ENCODE measurements at places on chromosomes 5 and 9. TPM values are rescaled to one million over a fixed set of nuclear protein-coding genes. Genes with fewer than 3 reads are reported as not detected.

Gene GADD45G
- 7.7 TPM for total RNA-seq

DNA sequence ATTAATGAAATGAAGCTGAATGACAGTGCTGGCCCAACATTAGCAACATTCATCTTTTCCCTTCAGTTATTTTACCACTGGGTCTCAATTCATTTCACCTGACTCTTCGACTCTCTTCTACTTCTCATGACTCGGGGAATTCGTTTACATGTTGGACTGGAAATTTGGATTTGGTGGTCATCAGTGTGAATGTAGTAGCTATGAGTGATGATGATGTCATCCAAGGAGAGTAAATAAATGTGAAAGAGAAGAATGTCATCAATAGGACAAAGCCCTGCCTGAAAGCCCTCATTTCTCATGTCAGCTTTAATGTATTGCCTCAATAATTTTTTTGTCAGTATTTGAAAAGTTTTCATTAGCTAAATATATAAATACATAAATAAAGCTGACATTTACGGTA lies 21.9 kb upstream of the CFAP95 start:
- DNase-seq = no peak

Gene OMD
- not detected for total RNA-seq

Gene SLC36A3
- not detected for total RNA-seq

Gene ZNF300
- 0.55 TPM for total RNA-seq

DNA sequence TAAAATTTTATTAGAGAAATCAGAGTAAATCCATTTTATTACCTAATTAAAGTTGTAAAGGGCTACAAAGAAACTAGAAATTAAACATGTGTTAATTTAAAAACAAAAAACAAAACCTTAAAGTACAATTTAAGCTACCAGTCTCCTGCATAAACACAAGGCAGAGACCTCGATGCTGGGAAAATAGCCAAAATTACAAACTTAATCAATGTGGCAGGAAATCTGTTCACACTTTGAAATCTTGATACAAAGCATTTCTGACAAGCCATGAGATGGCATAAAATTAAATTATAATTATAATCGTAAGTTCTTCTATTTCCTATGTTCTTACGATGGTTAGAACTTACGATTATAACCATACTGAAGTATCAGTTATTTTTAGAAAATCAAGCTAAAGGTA lies 158.0 kb upstream of the FREM1 start:
- DNase-seq = no peak

Gene CDH18
- total RNA-seq = not detected

Gene SEMA5A
- total RNA-seq = not detected

DNA sequence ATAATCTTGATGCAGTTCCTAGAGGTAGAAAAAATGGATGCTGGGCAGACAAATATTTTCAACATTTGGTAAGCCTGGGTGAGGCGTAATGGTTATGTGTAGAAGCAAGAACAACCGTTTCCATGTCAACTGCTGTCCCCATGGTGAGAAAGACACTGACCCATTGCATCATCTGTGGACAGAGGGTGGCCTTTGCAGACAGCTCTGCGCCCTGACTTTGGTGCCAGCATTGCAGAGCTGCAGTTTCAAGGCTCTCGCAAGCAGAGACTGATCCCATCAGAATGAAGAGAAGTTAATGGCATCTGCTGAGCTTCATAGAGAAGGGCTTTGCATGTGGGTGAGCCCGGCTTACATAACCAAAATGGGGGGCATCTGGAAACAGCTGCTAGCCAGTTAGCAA lies 179.0 kb upstream of the ADRA1B start:
- no peak for DNase-seq

GRCh38 chr5:50704730-50705129 lies 38.3 kb downstream of the PARP8 start:
- no peak for DNase-seq

DNA sequence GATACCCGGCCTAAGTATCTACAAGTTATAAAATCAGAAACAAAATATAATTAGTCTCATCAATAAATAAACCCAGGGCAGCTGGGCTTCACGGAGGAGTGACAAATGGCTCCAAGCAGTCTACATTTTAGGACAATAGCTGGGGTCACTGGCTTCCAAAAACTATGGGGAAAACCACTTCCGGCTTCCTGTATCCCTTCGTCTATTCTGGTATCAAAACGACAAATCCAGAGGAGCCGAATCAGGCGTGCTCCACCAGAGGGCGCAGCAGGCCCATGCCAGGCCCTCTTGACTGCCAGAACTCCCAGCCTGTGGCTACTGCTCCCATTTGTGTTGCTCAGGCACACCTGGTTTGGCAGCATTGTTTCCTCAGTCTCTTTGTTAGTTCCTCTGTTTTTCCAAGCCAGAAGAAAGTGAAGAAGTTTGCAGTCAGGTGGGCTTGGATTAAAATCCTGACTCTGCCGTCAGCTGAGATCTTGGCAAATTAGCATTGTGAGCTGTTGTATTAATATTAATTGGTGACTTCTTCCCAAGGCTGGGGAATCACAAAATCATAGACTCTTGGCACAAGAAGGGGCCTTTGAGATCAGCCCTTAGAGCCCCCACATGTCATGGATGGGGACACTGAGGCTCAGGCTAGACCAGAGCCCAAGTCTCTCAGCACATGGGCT lies 11.6 kb upstream of the RAB14 start:
- peak; percentile 77 for DNase-seq

Gene SYK
- 0.13 TPM for total RNA-seq

DNA sequence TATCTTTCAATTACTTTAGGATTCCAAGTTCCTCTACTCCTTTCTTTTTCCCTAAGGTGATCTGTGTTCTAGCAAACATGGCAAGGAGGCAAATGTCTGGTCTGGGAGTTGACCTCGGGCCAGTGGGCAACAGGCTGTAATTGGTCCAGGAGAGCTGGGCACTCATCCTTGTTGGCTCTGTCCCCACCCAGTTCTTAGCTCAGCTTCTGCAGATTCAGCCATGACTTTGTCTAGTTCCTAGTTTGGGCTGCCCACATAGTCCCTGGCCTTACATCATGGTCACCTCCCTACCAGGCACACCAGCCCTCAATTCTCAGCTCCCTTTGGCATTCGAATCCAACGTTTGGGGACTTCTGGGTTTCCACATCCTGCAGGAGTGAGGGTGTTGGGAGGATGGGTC lies 92.1 kb upstream of the DAP start:
- DNase-seq = no peak

Gene LCN15
- not detected for total RNA-seq

DNA sequence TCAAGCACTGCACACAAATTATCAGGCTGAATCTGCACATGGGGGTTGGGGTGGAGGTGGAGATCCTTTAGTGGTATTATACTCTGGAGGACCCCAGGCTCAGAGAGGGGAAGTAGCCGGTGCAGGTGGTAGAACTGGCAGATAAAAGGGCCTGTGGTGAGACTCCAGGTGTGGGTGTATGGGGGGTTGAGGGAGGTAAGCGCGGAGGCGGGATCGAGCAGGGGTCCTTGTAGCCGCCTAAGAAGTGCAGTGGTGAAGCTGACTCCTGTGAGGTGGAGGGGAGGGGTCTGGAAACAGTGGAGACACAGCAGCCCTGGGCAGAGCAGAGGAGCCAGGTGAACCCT lies 841 bp downstream of the ACSL6 start:
- no peak for DNase-seq

Gene CCNJL
- total RNA-seq = not detected

DNA sequence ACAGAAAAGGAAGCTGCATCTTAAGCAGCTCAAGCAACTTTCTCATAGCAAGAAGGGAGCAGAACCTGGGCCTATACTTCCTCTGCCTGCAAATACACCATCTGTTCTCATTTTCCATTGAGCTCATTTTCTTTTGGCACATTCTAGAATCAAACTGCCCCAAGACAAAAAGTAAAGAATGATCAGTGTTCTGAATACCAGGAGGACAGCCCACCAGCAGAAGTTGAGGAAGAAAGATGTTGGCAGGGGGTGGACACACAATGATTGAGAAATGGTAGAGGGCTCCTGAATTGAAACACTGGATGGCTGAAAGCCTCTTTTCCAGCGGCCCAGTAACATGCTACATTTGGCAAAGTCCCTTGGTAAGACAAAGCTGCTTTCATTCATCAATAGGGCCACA lies 171.8 kb downstream of the MED10 start:
- no peak for DNase-seq

DNA sequence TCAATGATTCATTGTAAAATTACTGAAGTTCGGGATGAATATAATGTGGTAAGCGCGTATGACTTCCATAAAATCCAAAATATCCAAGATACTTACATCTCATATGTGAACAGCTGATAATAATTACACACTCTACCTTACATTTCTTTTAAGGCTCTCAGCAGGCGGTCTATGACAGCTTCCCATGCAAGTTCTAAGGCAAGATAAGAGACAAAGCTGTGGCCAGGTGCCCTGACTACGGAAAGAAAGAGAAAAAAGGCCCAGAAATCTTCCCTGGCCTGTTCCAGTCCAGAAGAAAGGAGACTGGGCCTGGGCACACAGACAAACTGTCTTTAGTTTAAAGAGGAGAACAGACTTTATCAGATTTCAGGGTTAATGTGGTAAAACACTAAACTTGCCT lies 69.1 kb downstream of the ARSB start:
- no peak for DNase-seq

Gene SCGB3A1
- not detected for total RNA-seq

GRCh38 chr5:102216678-102217077 lies 79.4 kb downstream of the SLCO4C1 start:
- DNase-seq = no peak

GRCh38 chr5:56475689-56476486 lies 242.8 kb upstream of the ANKRD55 start:
- DNase-seq = no peak

Gene PCDHGA5
- 0.11 TPM for total RNA-seq

DNA sequence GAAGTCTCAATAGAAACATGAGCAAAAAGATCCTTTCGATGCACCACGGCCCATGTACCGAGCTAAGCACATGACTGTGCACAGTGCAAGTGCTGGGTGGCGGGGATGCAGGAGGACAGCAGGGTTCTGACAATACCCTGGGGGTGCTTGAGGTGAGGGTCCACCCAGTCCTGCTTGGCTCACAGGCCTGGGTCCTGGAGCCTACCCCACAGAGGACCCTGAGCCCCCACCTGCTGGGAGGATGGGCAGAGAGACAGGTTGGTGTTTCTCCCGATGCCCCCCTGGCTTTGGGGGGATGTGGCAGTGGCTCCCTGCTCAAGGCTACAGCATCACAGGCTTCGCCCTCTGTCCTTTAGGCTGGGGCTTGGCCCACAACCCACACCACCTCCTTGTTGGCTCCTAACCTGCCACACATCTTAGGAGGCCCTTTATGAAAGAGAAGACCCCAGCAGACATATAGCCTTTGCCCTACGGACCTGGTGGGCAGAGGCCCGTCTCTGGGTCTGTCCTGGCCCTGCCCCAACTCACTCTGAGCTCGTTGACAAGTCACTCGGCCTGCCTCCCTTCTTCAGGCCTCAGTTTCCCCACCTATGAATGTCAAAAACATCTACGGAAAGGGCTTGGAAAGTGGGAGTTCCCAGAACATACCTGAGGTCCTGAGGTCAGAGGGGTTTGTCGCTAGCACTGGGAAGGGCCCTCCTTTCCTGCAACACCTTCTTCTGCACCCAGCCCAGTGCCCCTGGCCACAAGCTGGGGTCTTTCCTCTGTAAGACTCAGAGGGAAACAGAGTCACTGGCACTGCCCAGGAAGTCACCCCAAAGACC lies 50.3 kb downstream of the BARX1 start:
- DNase-seq = no peak

DNA sequence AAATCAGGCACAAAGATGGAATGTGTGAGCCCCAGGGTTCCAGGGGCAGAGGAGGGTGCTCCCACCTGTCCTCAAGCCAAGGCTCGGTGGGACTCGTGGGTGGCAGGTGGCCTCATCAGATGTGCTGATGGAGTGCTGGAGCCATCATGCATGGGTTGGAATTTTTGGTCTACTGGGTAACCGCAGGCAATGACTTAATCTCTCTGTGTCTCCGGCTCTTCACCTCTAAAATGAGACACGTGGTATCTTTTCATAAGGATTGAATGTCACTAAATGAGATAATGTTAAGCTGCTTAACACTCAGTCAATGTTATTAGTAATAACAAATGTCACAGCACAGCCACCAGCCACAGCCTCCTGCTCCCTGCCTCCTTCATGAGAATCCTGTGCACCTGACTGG lies 245.5 kb downstream of the HSPA4 start:
- no peak for DNase-seq

DNA sequence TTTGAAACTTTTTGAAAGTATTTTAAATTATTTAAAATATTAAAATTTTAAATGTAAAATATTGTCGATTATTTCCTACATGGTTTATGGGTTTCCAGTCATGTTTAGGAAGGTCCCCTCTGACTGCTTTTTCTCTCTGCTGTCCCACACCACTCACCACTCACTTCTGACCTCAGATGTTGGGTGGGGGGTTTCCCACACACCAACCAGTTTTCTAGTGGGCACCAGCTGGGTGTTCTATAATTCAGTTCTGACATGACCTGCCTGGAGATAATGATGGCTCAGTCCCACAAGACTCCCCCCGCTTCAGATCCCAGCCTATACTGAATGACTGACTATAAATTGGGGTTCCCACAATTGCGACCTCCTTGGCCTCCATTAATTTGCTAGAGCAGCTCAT lies 310.4 kb downstream of the GADD45G start:
- no peak for DNase-seq

- no peak for DNase-seq
These were observed 167.5 kb downstream of the INSYN2B start for GRCh38 chr5:169812786-169813185.

- DNase-seq = no peak
These were observed 592.9 kb downstream of the SEMA5A start for GRCh38 chr5:8953016-8953415.

GRCh38 chr5:164191240-164191639 lies 685.8 kb downstream of the MAT2B start:
- no peak for DNase-seq

DNA sequence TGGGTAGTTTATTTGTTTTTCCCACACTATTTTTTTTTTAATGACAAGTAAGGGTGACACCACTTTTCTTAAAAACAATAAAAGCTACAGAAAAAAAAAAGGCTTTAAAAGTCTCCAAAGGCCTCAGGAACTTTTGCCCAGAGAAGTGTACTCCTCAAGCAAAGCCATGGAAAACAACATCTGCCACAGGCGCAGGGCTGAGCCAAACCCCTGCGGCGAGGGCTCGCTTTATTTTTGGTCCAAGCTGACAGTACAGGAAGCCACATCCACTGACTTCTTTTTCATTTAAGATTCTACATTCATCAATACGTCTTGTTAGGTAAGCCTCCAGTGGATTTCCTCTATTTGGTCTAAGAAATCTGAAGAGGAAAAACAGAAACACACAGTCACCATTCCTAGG lies 51.9 kb upstream of the IFNK start:
- DNase-seq = no peak

DNA sequence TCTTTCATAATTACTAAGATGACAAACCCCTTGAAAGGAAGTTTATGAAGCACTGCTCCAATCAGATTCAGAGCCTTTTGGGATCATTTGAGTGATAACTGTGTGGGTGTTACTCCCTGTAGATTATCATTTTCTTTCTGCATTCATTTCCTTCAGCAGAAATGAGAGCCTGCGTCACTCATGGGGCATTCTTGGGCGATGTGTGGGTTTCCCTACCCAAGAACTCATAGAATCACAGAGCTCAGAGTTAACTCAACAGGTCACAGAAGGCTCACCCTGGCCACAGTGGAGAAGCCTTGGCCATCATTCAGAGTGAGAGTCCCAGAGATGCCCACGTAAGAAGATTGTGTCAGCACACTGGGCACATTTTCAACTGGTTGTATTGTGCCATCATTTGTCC lies 401.9 kb downstream of the TLE4 start:
- no peak for DNase-seq

GRCh38 chr5:127960270-127960691 lies 123.3 kb upstream of the SLC12A2 start:
- DNase-seq = no peak
